Stimulated activated memory B cell treated with anti-CD40 and anti-IgM and Interleukin-4, amounts not matched to agents 10 μg/mL and 1 μg/mL and 100 μg/mL, for 72 hours (primary cell): ENCODE measurements at places on chromosomes 1 and 21.

DNA sequence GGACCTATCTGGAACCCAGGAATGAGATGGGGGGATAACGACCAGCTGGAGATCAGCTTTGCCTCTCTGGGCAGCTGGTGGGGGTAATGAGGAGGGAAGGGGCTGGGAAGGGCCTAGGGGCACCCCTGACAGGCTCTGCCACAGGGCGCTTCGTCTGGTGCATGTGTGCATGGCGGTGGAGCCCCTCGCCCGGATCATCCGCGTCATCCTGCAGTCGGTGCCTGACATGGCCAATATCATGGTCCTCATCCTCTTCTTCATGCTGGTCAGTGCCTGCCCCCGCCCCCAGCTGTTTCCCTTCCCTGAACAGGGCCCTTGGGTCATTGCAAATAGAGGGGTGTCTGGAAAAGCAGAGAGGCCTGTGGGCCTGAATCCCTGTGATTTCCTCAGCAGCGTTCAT lies 7.4 kb downstream of the CATSPER4 start:
- no peak overlapping the region for H3K27ac ChIP-seq
- no peaks in the 10 kb centered on the region for H3K36me3 ChIP-seq
- ATAC-seq = no peak
- peaks cover 54% of the 10 kb centered on the region for H3K27me3 ChIP-seq
- H3K4me3 ChIP-seq = no peak overlapping the region

- peaks cover 28% of the 10 kb centered on the region for H3K4me1 ChIP-seq
- no peaks in the 10 kb centered on the region for H3K36me3 ChIP-seq
- H3K27me3 ChIP-seq = no peaks in the 10 kb centered on the region
- no peak for ATAC-seq
- H3K27ac ChIP-seq = no peak overlapping the region
Observed at GRCh38 chr21:34612557-34612956, 2.4 kb downstream of the RCAN1 start.

- no peaks in the 10 kb centered on the region for H3K36me3 ChIP-seq
- no peaks in the 10 kb centered on the region for H3K27me3 ChIP-seq
- H3K27ac ChIP-seq = no peak overlapping the region
- ATAC-seq = no peak
- no peaks in the 10 kb centered on the region for H3K4me1 ChIP-seq
Observed at GRCh38 chr21:16533692-16534407, 804.1 kb downstream of the USP25 start.

DNA sequence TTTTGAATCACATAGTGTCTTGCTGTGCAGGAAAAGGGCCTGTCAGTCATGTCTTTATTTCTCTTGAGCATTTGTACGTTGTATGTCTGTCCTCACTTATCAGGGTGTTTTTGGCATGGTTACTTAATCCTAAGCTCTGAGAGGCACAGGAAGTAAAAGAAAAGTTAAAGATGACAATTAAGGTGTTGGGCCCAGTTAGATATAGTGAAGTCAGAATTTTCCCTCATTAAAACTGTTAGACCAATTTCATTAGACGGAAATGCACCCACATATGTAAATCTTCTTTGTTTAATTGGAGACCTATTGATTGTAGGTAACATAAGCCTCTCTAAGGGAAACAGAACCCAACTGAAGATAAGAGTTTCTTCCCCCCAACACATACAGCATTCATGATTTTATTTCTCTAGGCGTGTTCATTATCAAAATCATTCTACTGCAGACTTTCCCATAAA lies 21.9 kb downstream of the NFIA start:
- no peak overlapping the region for H3K27ac ChIP-seq
- no peak for ATAC-seq
- peaks cover 17% of the 10 kb centered on the region for H3K27me3 ChIP-seq

- H3K27me3 ChIP-seq = no peaks in the 10 kb centered on the region
- no peak overlapping the region for H3K27ac ChIP-seq
Observed at GRCh38 chr1:95982711-95983110, 738.9 kb upstream of the PTBP2 start.

DNA sequence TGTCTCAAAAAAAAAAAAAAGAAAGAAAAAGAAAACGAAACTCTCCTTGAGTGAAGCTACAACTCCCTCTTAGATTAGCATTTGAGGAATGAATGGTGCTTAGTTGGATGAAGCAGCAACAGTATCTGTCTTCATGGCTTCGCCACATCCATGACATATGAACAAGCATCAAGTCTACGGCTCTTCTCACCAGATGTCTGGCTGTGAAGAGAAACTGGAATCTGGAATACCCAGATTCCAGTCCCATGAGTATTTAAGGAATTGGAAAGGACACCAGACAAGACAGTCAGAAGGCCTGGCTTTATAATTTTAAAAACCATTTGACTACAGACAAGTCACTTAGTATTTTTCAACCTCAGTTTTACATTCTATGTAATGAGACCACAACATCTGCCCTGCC lies 38.0 kb upstream of the TADA1 start:
- H3K27me3 ChIP-seq = peaks cover 6% of the 10 kb centered on the region
- H3K4me1 ChIP-seq = peaks cover 6% of the 10 kb centered on the region
- no peak overlapping the region for H3K4me3 ChIP-seq
- H3K27ac ChIP-seq = no peak overlapping the region
- no peak for ATAC-seq

DNA sequence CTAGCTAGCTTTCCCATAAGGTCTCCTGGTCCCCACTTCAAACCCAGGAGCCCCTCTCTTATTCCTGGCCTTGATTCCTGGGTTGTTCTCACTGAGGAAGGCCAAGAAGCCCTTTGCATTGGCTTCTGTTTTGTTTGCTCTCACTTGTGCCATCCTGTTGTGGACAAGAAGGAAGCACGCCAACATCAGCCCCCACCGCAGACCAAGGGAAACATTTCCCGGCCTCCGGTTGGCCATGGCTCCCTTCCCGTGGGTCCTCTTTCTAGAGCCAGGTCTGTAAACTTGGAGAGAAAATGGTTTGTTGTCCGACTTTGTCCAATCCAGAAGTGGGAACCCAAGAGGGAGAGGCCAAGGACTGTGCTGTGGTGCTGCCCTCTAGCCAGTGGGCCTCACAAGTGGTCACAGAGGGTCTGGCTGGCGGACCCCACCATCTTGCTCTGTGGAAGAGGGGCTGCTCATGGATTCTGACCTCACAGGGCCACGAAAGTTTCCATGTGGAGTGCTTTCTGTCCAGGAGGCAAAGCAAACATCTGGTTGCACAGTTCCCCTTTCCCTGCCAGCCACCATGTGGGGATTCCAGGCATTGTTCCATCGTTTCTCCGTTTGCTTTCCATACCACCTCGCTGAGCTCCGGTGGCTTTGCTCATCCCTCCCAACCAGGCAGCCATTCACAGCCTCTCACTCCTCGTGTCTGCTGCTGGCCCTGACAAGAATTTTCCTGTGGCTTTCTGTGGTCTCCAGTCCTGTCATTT lies 18.9 kb upstream of the TENT5C start:
- H3K27me3 ChIP-seq = peaks cover 19% of the 10 kb centered on the region
- H3K4me3 ChIP-seq = no peak overlapping the region
- H3K36me3 ChIP-seq = no peaks in the 10 kb centered on the region

DNA sequence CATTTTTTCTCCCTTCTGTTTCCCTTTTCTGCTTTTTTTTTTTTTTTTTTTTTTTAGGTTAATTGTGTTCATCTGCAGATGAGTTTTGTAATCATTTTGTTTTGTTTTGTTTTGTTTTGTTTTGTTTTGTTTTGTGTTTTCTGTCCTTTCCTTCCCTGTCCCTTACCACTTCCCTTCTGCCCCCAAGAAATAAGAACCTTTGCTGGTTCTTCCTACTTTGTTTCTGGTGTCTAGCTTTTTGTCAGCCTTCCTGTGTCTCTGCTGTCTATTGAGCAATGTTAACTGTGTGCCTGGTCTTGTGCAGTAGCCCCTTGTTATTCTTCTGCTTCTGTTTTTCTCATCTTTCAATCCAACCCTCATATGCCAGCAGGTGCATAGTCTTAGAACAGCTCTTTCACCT lies 46.0 kb downstream of the MPZL1 start:
- no peak overlapping the region for H3K4me3 ChIP-seq
- ATAC-seq = no peak
- H3K4me1 ChIP-seq = no peaks in the 10 kb centered on the region
- H3K36me3 ChIP-seq = peaks cover 42% of the 10 kb centered on the region

DNA sequence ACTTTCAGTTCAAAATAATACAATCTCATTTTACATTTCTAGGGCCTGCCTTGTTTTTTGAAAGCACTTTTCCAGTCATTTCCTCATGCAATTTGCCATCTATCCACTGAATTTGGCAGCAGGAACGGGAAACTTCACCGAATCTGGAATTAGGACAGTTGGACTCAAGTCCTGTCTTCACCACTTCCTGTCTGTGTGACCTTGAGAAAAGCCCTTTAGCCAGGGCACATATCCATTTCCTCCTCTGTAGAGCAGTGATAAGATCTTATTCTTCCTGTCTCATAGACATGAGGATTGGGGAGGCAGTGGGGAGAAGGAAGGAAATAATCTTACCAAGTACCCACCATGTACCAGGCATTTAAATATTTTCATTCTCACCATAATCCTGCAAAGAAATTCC lies 12.0 kb downstream of the VAV3 start:
- no peak overlapping the region for H3K4me3 ChIP-seq
- no peaks in the 10 kb centered on the region for H3K36me3 ChIP-seq
- no peak overlapping the region for H3K27ac ChIP-seq
- no peak for ATAC-seq
- H3K27me3 ChIP-seq = no peaks in the 10 kb centered on the region

- H3K4me1 ChIP-seq = peaks cover 72% of the 10 kb centered on the region
- no peak overlapping the region for H3K4me3 ChIP-seq
- H3K36me3 ChIP-seq = no peaks in the 10 kb centered on the region
- H3K27me3 ChIP-seq = peaks cover 21% of the 10 kb centered on the region
- H3K27ac ChIP-seq = no peak overlapping the region
Observed at GRCh38 chr21:43312011-43312410, 114.9 kb downstream of the SIK1 start.

DNA sequence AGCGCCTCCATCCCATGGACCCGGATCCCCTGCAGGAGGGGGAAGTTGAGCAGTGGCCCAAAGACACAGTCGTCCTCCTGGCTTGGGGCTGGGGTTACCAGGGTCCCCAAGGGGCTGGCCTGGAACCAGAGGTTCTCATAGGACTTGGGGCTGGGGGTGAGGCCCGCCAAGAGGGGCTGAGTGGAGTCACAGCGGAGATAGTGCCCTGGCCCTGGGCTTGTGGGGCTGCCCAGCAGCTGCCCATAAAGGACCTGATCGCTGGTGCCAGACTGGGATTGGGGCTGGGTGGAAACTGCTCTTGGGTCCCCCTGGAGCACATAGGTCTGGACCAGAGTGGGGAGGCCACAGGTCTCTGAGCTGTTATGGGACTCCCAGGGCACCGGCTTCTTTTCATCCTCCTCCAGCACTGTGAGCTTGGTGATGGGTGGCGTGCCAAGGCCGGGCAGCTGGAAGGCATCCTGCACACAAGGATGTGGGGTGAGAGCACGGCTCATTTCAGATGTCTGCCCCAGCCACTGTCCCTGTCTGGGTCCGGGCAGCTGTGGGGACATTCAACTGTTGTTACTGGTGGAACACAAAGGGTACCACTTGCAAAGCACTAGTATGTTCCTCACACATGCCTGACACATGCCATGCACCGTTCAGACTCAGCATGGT lies 2.3 kb upstream of the MRPS15 start:
- H3K4me1 ChIP-seq = peaks cover 18% of the 10 kb centered on the region
- H3K4me3 ChIP-seq = no peak overlapping the region
- H3K36me3 ChIP-seq = peaks cover 15% of the 10 kb centered on the region
- H3K27ac ChIP-seq = peak overlapping the region; percentile 61
- ATAC-seq = no peak

DNA sequence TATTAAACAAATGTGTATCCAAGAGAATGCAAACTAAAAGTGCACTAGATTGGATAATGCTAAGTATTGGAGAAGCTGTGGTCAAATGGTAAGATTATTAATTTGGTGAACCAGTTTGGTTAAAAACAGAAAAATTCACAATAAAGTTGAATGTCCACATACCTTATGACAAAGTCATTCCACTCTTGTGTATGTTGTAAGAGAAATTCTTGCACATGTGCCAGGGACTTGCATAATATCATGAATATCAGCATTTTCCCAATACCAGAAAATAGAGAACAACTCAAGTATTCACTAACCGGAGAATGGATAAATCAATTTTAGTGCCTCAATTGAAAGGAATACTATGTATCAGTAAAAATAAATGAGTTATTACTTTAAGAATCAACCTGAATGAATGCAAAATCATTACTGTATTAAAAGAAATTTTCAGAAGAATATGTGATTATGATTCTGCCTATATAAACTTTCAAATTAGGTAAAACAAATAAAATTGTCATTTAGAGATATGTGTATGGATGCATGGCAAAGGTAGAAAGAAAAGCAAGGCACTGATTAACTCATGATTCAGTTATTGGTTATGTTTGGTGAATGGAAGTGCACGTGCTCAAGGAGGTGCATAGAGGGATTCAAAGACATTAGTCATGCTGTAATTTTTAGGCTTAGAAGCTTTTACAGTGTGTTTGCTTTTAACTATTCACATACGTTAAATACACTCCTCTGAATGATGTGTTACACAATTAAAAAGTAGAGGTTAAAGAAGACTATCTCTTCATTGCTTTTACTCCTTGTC lies 217.4 kb upstream of the KCNK2 start:
- no peak for ATAC-seq
- no peaks in the 10 kb centered on the region for H3K36me3 ChIP-seq
- H3K4me3 ChIP-seq = no peak overlapping the region
- H3K27ac ChIP-seq = no peak overlapping the region

- peak overlapping the region; percentile 53 for H3K4me3 ChIP-seq
- H3K4me1 ChIP-seq = peaks cover 44% of the 10 kb centered on the region
- peaks cover 9% of the 10 kb centered on the region for H3K36me3 ChIP-seq
- H3K27me3 ChIP-seq = no peaks in the 10 kb centered on the region
- peak; percentile 95 for ATAC-seq
Observed at GRCh38 chr21:34545079-34545884, 33.3 kb upstream of the KCNE1 start.

- no peak overlapping the region for H3K4me3 ChIP-seq
- H3K4me1 ChIP-seq = peaks cover 7% of the 10 kb centered on the region
- no peaks in the 10 kb centered on the region for H3K36me3 ChIP-seq
- H3K27me3 ChIP-seq = peaks cover 12% of the 10 kb centered on the region
- no peak overlapping the region for H3K27ac ChIP-seq
Observed at GRCh38 chr1:4344065-4344732, 310.2 kb upstream of the AJAP1 start.

GRCh38 chr1:50108497-50109059 lies at the start of gene ELAVL4:
Gene ELAVL4, plus strand, starts transcription at chr1:50108920. Its CDS starts 270 bp downstream, at chr1:50109190.
- no peak for ATAC-seq
- H3K4me1 ChIP-seq = peaks cover 19% of the 10 kb centered on the region
- peaks cover 76% of the 10 kb centered on the region for H3K27me3 ChIP-seq
- H3K27ac ChIP-seq = no peak within 1 kb of the TSS

DNA sequence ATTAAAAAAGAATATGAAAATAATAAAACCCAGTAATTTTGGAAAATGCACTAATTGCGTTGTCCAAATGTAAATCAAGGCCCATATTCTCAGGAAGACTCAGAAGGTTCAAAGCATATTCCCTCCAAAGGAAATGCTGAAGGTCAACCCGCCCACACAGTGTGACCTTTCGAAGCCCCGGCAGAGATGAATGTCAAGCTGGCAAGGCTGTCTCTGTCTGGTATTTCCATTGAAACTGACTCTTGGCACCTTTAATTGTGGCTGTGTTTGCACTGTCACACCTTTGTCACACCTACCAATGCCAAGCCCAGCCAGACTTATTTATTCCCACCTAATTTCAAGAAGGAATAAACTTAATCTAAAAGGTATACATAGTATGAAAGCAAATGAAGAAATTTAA lies 82.5 kb downstream of the NTPCR start:
- ATAC-seq = no peak
- H3K27me3 ChIP-seq = no peaks in the 10 kb centered on the region
- H3K4me1 ChIP-seq = no peaks in the 10 kb centered on the region
- no peak overlapping the region for H3K4me3 ChIP-seq
- no peak overlapping the region for H3K27ac ChIP-seq
